ENCODE measurements at places on chromosomes 6 and 20.

GRCh38 chr6:158361961-158362669, 49.9 kb downstream of the TULP4 start:
- no peak for DNase-seq

DNA sequence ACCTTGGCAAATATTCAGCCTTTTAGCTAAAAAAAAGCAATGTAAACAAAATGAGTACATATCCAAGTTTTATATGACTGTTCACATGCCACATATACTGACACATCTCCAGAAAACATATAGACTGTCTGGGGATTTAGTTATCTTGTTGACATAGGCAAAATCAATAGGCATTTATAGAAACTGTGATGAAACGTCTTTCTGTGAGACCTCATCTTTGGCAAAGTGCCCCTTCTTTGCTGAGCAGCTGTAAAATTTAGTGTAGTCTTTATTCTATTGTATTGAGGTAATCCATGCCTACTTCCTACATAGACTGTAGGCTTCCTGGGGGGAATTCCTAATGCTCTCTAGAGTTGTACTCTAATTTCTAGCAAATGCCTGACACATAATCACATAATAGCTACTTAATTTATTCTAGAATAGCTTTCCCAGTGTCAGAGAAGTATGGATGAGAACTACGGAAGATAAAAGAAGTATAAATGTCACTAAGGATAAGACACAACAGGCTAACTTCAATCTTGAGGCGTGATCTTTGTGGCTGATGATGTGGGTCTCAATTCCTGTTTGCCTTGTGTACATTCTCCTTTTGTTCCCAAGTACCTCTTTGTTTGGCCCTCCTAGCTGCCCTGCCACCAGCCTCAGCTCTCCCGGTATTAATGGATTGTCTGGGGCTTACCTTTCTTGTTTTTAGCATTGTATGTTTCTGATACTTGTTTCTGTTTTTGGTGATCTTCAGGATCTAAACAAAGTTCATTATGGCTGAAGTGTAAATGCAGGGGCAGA, 30.6 kb downstream of the PTCHD4 start:
- no peak for DNase-seq

- DNase-seq: no peak
Measured at GRCh38 chr6:105300090-105300489, 102.8 kb downstream of the PREP start.

GRCh38 chr6:169654598-169655391, 47.0 kb downstream of the WDR27 start:
- DNase-seq: peak; percentile 67

DNA sequence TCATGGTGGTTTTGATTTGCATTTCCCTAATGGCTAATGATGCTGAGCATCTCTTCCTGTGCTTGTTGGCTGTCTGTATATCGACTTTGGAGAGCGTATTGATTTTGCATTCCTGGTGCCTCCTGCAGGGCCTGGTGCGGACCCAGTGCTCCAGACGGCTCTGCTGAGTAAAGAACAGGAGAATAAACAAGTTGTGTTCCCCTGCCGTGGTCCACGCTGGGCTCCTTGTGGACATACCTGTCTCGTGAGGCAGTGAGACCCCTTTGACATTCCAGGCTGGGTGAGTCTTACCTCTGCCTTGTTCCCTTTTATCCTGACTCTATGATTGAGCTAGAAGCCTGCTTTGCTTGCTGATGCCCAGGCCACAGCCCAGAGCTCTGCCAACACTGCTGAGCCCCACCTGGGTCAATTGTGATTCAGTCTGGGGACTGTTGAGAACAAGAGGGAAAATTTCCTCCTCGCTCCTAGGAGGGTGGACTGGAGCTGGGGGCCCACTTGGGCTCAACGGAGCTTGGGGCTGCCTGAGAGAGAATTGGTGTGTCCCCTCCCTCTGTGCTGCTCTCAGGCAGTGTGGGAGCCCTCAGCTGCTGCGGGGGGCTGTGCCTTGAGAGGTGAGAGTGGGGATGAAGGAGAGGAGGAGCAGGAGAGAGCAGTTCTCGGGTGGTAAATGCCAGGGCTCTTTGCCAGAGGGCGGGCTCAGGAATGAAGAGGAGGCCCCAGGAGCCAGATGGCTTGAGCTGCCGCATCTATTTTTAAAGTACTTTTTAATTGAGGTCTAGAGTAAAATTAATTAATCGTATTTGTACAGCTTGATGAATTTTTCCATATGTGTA, 43.7 kb upstream of the PMEPA1 start:
- no peak for DNase-seq

DNA sequence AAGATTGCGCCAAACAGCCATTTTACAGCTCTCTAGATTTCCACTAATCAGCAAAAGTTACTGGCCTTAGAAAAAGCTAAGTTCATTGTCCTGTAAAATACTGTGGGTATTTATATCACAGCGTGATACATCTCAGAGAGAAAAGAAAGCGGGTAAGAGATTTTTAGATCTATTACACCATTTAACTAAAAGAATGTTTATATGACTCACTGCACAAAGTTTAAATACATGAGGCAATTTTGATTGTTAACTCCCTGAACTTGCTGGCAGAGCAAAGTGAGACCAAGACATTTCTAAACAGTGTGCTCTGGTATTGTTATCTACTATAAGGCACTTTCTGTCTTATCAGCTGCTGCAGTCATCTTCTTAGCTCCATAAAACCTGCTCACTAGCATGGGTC, 314.3 kb downstream of the EPHA7 start:
- no peak for DNase-seq

DNA sequence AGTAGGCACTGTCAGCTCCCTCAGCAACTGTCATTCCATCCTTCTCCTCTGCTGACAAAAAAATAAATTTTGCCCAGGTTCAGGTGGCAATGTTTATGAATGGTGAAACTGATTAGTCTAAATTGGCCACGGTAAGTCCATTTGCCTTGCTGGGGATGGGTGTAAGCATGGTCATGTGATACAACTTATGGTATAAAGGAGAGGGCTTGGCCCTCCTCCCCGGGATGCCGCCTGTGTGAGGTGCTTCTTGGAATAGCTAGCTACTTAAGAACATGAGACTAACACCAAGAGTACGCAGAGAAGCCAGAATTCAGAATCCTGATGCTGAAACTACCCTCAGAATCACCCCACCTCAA, 94.4 kb upstream of the MAP7 start:
- no peak for DNase-seq

DNA sequence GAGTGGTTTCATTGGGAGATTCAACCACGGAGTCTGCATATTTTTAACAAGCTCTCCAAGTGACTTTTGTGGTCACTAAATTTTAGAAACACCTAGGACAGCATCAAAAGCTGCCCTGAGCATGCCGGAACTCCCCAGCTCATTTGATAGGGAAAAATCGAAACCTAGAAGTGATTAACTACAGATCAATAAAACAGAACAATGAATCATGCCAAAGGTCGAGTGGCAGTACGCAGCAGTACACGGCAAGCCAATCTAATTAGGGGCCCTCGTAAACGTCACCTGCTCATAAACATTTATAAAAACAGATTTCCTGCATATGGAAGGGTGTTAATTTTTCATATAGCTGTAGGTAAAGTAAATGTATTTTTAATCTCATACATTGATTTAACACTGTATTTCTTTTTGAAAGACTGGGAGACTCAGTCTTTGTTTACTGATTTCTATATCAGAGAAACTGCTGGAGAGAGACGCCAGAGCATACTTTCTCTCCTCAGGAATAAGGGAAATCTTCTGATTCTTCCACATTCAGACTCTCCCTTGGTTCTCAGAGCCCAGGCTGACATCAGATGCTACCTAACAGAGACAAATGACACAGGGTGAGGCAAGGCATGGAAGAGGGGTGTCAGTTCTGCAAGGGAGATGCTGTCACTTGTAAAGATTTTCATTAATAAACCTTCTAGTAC, 232.5 kb downstream of the PTPRT start:
- DNase-seq: no peak

DNA sequence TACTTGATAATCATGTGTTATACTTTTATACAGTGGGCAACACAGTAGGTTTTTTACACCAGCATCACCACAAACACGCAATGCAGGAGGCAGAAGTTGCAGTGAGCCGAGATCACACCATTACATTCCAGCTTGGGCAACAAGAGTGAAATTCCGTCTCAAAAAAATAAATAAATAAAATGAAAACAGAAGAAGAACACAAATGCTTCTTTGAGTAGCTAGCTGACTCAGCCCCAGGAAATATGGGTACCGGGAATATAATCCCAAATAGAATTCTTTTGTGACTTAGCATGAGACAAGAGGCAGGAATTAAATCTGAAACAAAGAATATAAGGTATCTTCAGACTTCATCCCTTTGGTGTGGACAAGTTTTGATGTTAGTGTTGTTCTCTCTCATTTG, 164.2 kb upstream of the ATXN1 start:
- no peak for DNase-seq

DNA sequence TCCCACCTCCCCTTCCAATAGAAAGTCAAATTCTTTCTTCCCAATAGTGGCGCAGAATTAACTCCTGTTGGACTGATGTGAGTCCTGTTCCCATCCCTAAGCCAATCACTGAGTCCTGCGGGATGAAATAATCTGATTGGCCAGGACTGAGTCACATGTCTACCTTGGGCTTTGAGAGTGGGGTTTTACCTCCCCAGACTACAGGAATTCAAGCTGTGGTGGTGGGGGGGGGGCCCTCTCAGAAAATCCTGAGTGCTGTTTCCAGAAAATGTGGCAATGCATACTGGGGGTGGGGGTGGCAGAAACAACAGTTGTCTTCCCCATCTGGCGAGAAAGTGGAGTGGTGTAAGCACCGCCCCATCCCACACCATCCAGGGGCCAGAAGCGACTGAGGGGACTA, 65.7 kb downstream of the CTCFL start:
- DNase-seq: no peak

DNA sequence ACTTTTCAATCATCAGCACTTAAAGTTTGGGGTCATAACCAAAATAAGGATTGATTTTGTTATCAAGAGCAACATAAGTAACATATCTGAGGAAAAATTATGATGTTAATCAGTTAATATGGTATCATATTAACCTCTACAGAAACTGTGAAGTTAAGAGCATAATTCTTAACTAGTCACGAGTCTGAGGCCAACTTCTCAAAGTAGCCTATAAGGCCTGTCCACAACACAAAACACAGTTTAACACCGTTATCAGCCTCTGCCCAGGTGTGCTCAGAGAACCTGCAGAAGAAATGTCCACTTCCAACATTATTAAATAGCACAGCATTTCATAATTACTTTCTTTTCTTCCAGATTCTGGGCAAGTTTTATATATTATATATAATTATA, 1.1 kb downstream of the STX7 start:
- DNase-seq: no peak

GRCh38 chr6:14072084-14072483, 45.5 kb upstream of the CD83 start:
- peak; percentile 24 for DNase-seq

DNA sequence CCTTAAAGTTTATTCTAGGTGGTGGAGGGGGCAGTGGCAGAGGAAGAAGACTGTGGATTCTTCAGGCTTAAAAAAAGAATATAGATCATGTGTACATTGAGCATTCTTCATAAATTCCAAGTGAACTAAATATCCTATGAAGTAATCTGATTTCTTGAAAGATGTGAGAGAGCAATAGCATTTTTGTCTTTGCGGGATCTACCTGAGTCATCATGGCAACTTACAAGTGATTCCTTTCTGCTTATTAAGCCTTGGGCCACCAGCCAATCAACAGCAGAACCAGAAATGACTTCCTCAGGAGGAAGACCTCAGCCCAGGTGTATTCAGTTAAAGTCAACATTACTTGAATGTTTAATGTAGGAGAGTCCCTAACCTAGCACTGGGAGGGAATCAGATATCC, 756.9 kb downstream of the TFAP2A start:
- no peak for DNase-seq

GRCh38 chr6:135810486-135810885, 41.0 kb upstream of the PDE7B start:
- DNase-seq: no peak

DNA sequence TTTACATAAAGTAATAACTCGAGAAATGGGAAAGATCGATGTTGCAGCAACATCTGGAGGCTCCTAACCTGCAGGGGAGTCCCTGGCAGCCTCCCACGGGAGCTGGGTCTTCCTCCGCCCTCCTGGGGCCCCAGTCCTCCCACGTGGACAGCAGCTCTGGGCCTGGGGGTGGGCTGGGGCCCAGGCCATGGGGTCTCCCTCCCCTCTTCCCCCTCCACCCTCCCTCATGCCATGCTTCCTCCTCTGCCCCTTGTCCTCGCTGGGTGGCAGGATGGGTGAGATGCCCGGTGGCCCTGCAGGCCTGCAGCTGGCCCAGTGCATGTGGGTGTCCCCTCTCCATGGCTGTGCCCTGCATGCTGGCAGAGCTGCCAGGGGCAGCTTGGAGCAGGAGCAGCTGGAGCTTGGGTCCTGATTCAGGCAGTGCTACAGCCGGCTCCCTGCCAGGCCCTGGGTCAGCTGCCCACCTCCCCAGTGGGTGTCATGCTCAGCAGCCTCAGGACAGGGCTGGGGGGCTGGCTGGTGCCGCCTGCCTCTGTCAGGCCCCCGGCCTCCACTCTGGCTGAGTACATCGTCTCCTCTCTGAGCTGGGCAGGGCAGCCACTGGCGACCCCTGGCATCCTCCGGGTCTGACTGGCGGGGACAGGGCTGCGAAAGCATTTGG, 48.9 kb upstream of the BHLHE23 start:
- DNase-seq: no peak

DNA sequence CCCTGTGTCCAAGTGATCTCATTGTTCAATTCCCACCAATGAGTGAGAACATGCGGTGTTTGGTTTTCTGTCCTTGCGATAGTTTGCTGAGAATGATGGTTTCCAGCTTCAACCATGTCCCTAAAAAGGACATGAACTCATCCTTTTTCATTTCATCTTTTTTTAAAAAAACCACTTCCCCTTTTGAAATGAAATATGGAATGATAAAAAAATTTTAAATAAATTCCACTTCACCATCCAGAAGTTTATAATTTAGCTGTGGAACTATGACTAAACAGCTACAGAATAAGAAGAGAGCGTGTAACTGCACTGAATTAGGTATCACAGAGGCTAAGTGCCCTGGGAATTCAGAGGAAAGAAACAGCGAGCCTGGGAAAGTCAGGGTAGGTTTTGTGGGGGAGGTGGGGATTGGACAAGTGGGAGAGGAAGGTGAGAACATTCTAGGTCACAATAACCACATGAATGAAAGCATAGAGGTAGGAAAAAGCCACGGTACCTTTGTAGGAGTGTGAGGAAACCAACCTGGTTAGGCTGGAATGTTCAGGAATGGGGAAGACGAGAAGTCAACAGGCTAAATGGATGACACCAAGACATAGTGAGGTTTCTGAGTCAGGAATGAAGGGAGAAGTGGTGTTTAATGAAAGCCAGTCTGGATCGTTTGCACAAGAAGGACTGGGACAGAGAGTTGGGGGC, 11.0 kb downstream of the TRIM10 start:
- no peak for DNase-seq
